ENCODE measurements at places on chromosomes 16 and 17.

- no peak for DNase-seq
Observed at GRCh38 chr16:14487579-14487978, 142.5 kb downstream of the PARN start.

GRCh38 chr17:34082404-34082803 is 172.7 kb upstream of the CCL2 start:
- no peak for DNase-seq

DNA sequence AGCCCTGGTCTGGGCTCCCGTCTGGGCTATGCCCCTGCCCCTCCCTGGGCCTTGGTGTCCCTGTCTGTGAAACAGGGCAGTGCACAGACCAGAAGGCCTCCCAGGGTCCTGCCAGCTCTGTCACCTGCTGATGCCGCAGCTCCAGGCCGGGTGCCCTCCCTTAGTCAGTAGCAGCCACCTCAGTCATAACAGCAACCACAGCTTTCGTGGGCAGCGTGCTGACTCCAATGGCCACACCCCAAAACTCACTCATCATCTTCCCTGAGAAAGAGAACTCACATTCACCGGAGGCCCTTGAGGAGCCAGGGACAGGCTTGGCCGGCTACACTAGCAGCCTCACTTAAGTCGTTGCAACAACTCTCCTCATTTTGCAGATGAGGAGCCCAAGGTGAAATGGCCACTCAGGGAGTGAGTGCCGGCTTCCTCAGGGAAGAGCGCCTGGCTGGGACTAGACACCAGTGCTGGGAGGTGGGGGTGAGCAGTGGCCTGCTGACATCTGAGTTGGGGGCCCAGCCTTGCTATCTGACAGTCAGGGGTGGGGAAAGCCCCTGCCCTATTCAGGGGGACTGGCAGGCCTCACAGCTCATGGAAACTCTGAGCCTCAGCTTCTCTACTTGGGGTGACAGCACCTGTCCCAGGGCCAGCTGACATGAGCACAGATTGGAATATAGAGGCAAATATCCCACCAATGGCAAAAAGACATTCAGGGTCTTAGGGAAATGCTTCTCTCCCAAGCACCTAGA is 22.6 kb downstream of the SLC5A10 start:
- DNase-seq: no peak

GRCh38 chr16:57013229-57013628 is 23.9 kb downstream of the NLRC5 start:
- DNase-seq: no peak

DNA sequence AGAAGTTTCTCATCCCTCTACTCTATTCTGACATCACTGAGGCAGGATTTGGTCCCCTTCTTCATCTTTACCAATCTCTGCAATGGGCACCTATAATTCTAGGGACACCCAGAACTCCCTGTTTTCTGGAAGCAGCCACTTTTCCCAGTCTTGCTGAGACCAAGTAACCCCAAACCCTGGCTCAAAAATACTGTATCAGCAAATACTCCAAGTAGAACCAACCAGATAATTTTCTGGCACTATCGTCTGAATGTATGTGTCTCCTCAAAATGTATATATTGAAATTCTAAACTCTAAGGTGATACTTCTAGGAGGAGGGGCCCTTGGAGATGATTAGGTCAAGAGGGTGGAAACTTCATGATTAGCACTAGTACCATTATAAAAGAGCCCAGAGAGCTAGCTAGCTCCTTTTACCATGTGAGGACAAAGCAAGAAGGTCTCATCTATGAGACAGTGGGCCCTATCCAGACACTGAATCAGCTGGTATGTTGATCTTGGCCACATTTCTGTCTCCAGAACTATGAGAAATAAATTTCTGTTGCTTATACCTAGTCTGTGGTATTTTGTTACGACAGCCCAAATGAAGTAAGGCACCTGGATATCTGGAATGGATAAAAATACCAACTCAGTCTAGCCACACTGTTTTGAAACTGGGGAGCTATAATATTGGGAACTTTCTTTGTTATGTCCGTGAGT is 464.4 kb downstream of the CDH11 start:
- no peak for DNase-seq

- DNase-seq: no peak
Observed at GRCh38 chr17:28553000-28553505, 629 bp upstream of the UNC119 start.

GRCh38 chr17:42248351-42249179 is 27.6 kb downstream of the STAT5B start:
- DNase-seq: peak; percentile 63

DNA sequence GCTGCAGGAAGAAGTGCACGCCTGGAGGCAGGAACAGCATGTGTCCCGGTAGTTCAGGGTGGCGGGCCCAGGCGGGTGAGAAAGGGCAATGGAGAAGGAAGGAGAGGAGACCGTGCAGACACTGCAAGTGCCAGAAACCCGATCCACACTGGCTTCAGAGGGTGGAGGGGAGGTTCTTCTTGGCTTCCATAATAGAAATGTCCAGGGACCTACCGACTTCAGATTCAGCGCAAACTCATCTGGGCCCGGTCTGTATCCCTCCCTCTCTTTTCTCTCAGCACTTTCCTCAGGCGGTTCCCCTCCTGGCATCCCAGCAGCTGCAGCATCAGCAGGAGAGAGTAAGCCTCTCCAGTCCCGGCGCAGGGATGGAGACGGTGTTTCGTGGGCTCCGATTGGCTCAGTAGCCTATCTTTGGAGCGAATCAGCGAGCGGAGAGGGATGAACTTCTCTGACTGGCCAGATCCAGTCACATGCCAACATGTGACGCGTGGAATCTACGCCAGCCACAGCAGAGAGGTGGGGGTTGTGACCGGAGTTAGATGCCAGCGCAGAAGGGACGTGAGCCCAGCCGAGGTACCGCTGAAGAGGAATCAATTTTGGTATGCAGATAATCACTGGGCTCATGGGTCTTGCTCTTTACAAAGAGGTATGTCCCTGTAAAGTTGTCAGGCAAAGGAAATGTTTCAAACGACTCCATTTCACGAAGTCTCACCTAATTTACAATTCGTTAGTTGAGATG is 1.9 kb upstream of the PRPSAP2 start:
- peak; percentile 79 for DNase-seq

GRCh38 chr16:2719328-2720063 is 528 bp downstream of the PRSS27 start:
- DNase-seq: no peak

- no peak for DNase-seq
Observed at GRCh38 chr17:17377071-17377967, 74.1 kb downstream of the NT5M start.
